ENCODE measurements at places on chromosomes 11 and 22. TPM values are rescaled to one million over a fixed set of nuclear protein-coding genes. Genes with fewer than 3 reads are reported as not detected.

SLC1A2 gene
- 0.14 TPM for polyA plus RNA-seq

GRCh38 chr22:48065892-48066291 lies 1303.4 kb downstream of the TBC1D22A start:
- no peak for DNase-seq

SEPTIN5 gene
- polyA plus RNA-seq, result 37.6 TPM

GRCh38 chr11:19201737-19202605 lies at the start of gene CSRP3:
Gene CSRP3, minus strand, starts transcription at chr11:19201983. Its CDS starts 9,535 bp downstream, at chr11:19192448.
- no peak for DNase-seq

OR51B4 gene
- 0.22 TPM for polyA plus RNA-seq
